ENCODE measurements at places on chromosomes 7 and 10.

DNA sequence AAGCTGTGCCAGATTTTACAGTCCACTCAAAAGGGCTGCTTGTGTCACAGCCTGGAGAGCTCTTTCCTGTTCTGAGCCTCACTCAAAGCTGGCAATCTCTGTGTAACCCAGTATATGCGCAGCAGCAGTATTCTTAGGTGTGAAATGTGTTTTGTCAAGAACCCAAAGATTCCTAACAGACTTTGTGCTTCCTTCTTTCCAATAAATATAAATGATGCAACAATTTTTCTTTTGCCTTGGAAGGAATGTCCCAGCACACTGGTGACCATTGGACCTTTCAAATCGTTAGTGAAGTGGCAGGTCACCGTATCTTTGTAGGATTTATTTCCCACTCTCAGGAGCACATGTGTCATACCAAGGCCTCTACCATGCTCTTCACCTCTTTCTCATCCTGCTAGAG, 5.6 kb upstream of the ZC3HAV1 start:
- DNase-seq = no peak

DNA sequence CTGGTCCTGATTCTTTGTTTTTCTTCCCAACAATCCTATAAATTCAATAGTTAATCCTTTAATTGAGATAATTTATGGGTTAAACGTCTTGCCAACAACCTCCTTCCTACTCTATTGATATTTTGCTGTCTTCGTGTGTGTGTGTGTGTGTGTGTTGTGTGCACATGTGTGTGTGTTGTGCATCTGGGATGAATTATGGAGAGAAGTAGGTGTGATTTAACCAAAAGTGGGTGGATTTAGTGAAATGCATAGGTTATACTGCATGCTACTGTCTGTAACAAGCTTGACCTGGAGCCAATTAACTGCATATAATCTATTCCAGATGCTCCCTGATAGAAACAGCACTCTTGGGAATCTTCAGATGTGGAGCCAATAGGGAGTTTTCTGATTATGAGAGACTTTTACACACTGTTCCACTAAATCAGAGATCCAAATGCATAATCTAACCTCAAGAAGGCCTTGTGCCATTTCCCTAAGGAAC, 61.2 kb downstream of the SEMA3D start:
- DNase-seq = no peak

- peak; percentile 95 for DNase-seq
These were observed 534.3 kb downstream of the PARD3 start for GRCh38 chr10:34280599-34281374.

DNA sequence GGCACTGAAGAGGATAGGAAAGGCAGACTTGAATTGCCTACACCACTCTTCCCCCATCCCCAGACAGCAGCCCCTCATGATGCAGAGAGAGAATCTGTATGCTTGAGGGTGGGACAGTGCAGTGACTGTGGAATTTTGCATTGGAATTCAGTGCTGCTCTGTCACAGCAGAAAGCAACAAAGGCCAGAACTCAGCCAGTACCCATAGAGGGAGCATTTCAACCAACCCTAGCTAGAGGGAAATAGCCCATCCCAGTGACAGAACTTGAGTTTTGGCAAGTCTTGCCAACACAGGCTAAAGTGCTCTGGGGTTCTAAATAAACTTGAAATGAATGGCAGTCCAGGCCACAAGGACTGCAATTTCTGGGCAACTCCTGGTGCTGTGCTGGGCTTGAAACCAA, 80.4 kb downstream of the TES start:
- DNase-seq = no peak

DNA sequence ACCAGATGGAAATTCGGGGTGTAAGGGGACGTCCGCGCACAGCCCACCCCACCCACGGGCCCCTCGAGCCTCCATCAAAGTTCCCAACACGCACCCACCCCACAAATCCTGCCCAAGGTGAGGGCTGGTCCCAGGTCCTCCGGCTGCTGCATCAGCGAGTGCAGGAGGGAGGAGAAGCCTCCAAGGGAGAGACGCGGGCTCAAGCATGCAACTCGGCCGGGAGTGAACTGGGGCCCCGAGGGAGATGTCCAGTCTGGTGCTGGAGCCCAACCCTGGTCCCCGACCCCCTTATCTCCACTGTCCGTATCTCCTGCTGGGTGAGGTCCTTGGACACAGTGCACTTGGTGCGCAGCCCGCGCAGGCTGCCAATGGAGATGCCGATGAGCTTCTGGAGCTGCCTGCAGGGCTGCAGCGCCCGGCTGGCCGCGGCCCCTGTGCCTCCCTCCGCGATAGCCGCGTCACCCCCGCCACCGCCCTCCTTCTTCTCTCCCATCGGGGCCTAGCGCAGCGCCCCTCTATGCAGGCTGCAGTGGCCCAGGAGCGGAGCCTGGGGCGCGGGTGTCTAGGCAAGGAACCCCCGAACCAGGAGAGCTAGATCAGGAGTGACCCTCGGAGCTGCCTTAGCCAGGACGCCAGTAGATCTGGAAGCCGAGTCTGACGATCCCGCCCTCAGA, 489.2 kb downstream of the ZNF33B start:
- DNase-seq = no peak

DNA sequence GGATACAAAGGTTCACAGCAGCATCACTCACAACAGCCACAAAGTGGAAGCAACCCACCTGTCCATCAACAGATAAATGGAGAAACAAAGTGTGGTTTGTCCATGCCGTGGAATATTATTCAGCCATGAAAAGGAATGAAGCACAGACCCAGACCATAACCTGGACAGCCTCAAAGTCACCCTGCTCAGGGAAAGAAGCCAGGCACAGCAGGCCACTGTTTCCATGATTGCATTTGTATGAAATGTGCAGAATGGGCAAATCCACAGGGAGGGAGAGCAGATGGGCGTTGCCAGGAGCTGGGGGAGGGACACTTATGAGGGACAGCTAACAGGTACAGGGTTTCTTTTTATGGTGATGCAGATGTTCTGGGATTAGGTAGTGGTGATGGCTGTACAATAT, 30.3 kb downstream of the FOXL3 start:
- DNase-seq = no peak

- no peak for DNase-seq
These were observed 232.7 kb downstream of the NSUN6 start for GRCh38 chr10:18418541-18419215.

DNA sequence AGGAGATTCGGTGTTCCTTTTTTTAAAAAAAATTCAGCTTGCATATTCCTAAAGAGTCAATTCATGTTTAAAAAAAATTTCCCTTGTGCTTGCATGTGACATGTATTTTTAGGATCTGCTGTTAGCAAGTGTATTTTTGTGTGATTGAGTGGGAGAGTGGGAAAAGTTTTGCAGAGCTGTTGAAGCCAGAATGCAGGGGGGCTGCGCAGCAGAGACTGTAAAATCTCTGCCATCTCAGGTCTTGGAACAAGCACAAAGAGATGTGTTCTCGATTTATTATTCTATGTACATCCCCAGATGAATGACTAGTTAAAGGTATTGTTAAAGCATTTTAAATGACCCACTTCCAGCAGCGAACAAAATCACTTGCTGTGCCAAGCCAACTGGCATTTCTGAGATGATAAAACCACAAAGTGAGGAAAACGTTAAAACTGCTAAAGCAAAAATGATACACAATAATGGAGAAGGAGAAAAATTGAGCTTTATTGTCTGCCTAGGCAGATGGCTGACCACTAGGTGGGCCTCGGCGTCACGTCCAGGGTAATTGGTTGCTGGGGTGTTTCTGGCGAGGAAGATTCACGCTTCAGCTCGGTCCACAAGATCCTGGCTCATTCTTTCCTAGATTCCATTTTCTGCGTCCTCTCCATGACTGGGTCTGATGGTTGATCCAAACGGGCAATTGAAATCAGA, 67.0 kb upstream of the ATRNL1 start:
- DNase-seq = no peak

DNA sequence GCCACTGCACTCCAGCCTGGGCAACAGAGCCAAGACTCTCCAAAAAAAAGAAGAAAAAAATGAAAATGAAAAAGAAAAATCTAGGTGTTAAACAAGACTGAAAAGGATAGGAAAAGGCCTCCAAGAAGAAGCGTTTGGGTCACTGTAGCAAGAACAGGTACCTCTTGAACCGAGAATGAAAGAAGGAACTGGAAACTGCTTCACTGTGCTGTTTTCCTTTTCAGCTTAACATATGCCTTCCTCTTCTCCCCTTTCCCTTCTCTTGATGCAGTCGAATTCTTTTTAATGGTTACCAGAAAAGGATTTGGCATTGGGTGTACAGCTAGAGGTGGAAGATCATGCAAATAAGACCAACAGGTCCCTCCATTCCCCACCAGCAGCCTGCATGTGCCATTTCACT, 28.1 kb downstream of the LRRC4 start:
- no peak for DNase-seq

DNA sequence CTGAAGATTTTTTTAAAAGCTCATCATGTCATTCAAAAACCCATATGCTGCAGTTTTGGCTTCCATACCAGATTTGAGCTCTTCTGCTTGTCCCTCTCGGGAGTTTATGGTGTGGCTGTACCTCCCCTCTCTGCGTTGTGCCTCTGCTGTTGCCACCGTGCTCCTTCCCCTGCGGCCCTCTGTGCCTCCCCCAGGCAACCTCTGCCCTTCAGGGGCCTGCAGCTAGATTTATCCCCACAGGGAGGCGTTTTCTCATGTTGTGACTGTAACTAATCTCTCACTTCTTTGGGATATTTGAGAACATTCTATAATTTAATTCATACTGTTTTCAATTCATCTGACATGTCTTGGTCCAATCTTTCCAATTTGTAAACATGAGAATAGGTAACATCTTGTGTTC, 52.7 kb downstream of the TASOR2 start:
- no peak for DNase-seq

- DNase-seq = no peak
These were observed 272.2 kb downstream of the SNX13 start for GRCh38 chr7:17668122-17668521.

GRCh38 chr10:119101366-119102098, 2.4 kb upstream of the DENND10 start:
- DNase-seq = no peak

DNA sequence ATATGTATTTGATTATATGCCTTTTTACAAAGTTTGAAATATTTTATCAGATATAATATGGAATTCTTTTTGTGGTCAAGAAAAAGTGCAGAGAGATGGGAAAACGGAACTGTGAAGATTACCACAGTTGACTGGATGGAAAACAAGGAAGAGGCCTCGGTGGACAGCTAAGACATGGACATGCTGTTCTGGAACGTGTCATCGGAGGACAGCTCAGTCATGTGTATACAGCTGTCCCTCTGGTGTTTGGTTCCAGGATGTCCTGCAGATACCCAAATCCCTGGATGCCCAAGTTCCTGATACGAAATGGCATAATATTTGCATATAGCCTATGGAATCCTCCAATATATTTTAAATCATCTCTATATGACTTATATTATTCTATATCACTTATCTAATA, 49.4 kb downstream of the TRIL start:
- DNase-seq = no peak

GRCh38 chr10:90461437-90462155, 396.2 kb downstream of the HTR7 start:
- DNase-seq = no peak

DNA sequence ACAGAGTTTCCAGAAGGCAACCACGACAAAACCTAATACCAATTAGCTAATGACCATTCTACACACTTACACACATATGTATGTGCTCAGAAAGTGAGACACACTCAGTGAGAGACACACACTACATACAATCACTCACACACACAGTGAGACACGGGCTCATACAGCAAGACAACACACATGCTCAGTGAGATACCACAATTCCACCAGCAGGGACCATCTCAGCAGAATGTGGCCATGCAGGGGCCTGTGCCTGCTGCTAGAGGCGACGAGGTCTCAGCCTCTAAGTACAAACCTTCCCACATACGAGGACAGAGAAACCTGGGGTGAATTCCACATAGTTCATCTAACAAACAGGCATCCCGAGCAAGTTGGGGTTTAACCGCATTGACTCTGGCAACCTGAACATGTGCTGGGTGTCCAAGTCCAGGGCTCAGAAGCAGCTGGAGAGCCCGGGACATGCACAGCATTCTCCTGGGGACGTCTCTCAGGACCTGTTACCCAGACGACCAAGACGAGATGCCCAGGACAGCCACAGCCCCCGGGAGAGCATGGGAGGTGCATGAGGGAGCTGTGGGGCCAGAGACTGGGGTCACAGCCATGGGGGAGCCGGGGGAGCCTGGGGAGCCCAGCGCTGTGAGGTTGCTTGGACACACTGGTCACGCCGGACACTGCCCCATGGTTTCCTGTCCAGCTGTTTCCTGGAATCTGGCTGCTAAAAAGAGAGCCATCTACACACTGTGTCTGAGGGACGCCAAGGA, 523.6 kb downstream of the PTPRN2 start:
- no peak for DNase-seq

DNA sequence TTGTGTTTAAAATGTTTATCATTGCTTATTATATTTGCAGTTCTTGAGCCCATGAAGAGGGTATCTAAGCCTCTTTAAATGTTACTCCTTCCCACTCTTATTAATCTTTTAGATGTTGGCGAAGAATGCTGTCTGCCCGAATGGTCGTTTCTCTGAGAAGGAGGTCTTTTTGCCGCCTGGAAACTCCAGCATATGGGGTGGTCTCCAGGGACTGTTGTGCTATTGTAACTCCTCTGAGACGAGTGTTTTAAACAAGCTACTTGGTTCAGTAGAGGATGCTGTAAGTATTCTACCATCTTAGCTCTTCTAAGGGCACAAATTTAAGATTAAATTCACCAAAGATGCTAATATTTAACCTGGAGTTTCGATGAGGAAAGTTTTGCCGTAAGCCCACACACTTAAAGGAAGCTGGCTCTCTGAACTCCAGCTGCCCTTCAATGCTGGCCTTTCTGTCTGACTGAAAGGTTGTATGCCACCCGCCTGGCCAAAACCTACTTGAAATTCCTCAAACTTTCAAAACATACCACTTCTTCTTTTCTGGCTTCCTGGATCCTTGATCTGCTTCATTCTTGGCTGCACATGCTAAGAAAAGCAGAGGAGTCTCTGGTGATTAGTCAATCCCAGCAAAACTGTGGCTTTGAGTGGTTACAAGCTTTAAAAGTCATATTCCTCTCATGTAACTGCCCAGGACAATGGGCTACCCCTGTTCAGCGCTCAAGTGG, 74.7 kb downstream of the ABCA13 start:
- DNase-seq = no peak

- no peak for DNase-seq
These were observed 27.7 kb upstream of the DNAAF5 start for GRCh38 chr7:698515-699475.

- DNase-seq = no peak
These were observed 143.5 kb downstream of the RGS10 start for GRCh38 chr10:119398996-119399395.

- DNase-seq = no peak
These were observed at the start of gene WDFY4 for GRCh38 chr10:48684792-48685623. Gene WDFY4 (plus strand): TSS chr10:48684873. CDS start chr10:48709733, 24,860 bp downstream.

GRCh38 chr7:50214771-50215170, 89.7 kb upstream of the IKZF1 start:
- DNase-seq = no peak
